ENCODE measurements at places on chromosomes 2 and 18.

GRCh38 chr2:85605406-85606115 lies 3.1 kb upstream of the TMEM150A start:
- H3K27me3 ChIP-seq: no peaks in the 10 kb centered on the region
- no peak overlapping the region for H3K4me3 ChIP-seq
- no peak overlapping the region for H3K27ac ChIP-seq
- H3K36me3 ChIP-seq: peaks cover 12% of the 10 kb centered on the region

DNA sequence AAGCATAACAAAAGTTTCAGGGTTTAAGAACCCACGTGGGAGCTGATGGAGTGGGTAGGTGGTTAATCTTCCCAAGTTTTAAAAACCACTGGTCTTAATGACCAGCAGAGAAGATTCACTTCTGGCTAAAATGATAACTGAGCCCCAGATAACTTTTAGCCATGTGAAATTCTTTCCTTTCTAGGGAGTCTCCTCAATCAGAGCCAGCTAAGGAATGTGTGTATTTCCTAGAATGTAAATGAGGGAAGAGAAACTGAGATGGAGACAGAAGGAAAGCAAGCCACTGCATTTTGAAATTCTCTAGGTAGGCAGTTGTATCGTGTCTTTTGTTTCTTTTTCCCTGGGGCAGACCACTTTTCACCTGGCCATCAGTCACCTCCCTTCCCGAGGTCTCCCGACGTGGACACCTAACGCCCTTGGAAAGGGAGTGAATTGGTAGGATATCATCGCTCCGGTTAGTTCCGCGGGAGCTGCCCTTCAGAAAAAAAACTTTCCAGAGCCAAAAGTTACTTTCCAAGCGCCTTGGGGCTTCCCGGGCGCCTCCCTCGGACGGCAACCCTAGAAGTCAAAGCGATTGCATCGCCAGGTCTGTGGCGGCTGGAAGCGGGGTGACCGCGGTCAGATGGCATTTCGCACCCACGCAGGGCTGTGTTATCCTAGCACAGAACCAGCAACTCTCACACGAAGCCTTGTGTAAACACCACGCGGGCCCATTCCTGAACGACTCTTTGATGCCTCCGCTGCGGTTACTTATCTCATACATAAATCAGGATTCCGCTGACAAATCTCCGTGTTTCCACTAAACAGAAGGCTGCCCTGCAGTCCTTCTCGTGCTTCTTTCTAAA lies 1.3 kb downstream of the COLEC12 start:
- no peak overlapping the region for H3K4me3 ChIP-seq
- no peak for DNase-seq
- H3K27me3 ChIP-seq: peaks cover 50% of the 10 kb centered on the region
- peaks cover 5% of the 10 kb centered on the region for H3K4me1 ChIP-seq
- H3K36me3 ChIP-seq: no peaks in the 10 kb centered on the region

DNA sequence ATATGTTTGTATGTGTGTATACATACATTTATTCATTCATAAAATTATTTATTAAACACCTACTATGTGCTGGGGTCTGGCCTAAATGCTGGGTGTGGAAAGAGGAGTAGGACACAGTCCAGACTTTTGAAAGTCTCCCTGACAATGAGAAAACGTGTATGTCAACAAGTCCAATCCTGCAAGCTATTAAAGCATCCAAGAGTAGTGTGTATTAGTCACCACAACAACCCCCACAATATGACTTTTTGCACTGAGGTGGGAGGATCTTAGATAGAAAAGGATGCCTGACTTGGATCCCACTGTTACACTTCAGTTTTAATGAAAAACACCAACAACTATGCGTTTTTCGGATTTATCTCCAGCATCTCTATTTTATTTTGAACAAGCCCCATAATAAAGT lies 446.4 kb downstream of the EPHA4 start:
- H3K4me3 ChIP-seq: no peak overlapping the region
- DNase-seq: no peak

GRCh38 chr18:48541026-48541746 lies 2.4 kb downstream of the CTIF start:
- DNase-seq: peak; percentile 25
- H3K4me1 ChIP-seq: peaks cover 19% of the 10 kb centered on the region
- no peak overlapping the region for H3K27ac ChIP-seq
- H3K36me3 ChIP-seq: no peaks in the 10 kb centered on the region

GRCh38 chr18:34710458-34710914 lies 388 bp downstream of the DTNA start:
- no peak overlapping the region for H3K27ac ChIP-seq
- H3K27me3 ChIP-seq: peaks cover 4% of the 10 kb centered on the region
- H3K4me1 ChIP-seq: no peaks in the 10 kb centered on the region
- H3K4me3 ChIP-seq: no peak overlapping the region

GRCh38 chr2:13466076-13466475 lies 749.3 kb downstream of the TRIB2 start:
- no peak overlapping the region for H3K4me3 ChIP-seq
- no peaks in the 10 kb centered on the region for H3K27me3 ChIP-seq
- H3K27ac ChIP-seq: no peak overlapping the region
- H3K4me1 ChIP-seq: no peaks in the 10 kb centered on the region

DNA sequence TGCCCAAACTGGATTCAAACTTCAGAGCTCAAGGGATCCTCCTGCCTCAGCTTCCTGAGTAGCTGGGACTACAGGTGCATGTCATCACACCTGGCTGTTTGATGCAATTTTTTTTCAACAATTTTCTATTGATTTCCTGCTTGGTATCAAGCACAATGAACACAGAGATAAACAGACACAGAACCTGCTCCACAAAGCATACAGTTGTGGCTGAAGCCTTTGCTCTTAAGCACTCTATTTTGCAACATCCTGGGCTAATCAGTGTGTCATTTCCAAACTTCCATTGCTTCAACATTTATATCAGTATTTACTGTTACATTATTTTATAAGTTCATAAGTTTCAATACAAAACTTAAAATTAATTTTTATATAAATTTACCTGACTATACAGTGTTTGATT lies 79.4 kb downstream of the NEB start:
- no peaks in the 10 kb centered on the region for H3K4me1 ChIP-seq
- H3K36me3 ChIP-seq: no peaks in the 10 kb centered on the region
- no peak for DNase-seq
- H3K4me3 ChIP-seq: no peak overlapping the region
- H3K27me3 ChIP-seq: no peaks in the 10 kb centered on the region

DNA sequence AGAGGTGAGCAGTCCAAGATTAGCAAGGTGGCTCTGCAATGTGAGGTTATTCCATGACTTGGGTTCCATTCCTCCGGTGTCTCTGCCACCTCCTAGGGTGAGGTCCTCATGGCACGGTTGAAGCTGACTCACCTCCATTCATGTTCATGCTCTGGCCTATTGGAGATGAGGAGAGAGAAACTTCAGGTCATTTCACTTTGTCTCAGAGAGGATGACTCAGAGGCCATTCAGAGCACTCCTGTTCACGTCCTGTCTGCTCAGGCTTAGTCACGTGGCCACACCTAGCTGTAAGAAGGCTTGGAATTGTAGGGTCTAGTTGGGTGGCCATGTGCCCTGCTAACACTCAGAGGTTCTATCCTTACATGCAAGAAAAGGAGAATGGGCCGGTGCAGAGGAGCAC lies 67.5 kb upstream of the MBOAT2 start:
- no peak overlapping the region for H3K27ac ChIP-seq
- H3K4me3 ChIP-seq: no peak overlapping the region
- DNase-seq: no peak
- peaks cover 6% of the 10 kb centered on the region for H3K27me3 ChIP-seq
- H3K4me1 ChIP-seq: no peaks in the 10 kb centered on the region

DNA sequence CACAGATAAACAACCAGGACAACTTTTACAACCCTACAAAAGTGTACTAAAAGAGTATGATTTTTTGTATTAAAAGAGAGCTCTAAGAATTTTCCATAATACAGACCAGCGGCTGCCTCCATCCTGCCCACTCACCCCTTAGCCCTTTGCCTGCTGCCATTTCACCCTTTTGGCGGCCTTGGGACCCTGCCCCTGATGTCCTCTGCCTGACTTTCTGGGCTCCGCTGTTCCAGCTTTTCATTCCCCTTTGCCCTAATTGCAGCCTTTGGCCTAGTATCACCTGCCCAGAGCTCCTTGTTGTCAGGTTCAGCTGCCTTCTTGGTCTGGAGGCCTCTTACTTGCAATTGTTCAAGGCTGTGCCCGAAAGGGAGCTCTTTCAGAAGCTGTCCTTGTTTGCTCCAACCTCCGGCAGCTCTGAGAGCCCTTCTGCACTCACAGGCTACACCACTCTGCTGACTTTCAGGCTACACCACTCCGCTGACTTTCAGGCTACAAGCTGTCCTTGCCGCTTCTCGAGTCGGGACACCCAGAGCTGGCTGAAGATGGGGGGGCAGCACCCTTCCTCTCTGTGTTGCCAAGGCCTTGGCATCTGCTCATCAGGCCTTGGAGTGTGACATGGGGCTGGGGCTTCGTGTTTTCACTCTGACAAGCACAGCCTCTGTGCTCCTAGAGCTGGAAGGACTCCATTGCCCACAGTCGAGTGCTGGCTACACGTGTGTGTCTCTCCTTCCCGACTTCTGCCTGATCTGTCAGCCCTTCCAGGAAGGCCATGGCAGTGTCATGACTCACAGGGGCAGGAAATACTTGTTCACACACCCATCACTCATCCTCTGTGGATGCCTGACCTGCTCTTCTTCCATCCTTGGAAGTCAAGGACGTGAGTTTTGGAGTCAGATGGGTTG lies 43.1 kb upstream of the HDAC4 start:
- H3K4me1 ChIP-seq: peaks cover 20% of the 10 kb centered on the region
- H3K27ac ChIP-seq: no peak overlapping the region
- no peak for DNase-seq

DNA sequence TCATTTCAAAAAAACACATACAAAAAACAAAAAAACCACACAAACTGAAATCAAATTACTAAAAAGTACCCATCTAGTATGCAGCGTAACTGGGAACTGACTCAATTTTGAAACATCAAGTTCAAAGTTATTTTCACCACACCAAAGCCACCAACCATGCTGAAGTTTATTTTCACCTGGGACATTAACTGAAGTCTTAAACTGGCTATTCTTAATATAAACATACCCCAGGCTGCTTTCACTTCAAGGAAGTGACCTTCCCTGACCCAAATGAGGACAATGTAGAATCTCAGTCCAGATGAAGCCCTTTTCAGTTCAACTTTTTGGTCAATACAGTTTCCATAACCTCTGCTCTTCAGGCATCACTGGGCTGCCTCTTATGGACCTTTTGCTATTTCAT lies 84.6 kb downstream of the PIGN start:
- no peaks in the 10 kb centered on the region for H3K27me3 ChIP-seq
- DNase-seq: no peak
- no peak overlapping the region for H3K27ac ChIP-seq
- H3K36me3 ChIP-seq: peaks cover 47% of the 10 kb centered on the region
- H3K4me3 ChIP-seq: no peak overlapping the region

- no peaks in the 10 kb centered on the region for H3K36me3 ChIP-seq
- H3K27ac ChIP-seq: peak overlapping the region; percentile 99
- peaks cover 56% of the 10 kb centered on the region for H3K4me1 ChIP-seq
- no peaks in the 10 kb centered on the region for H3K27me3 ChIP-seq
- DNase-seq: no peak
These were observed 19.4 kb downstream of the TEX44 start for GRCh38 chr2:231612109-231612455.

DNA sequence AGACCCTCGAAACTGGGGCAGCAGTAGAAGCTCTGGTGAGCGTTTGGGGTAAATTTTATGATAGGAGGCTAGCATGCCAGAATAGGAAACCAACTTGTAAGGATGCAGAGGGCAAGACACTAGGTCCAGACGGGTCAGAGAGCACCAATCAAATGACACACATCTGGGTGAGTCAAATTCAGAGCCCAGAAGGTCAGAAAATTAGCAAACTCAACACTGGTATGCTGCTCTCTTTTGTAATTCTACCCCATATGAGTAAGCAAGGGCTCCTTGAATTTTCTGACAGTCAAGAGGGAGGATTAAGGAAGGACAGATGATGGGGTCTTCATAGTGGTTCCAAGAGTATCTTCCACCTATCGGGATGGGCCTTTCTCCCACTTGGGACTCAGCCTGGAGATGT lies 209.8 kb downstream of the BCL2 start:
- no peaks in the 10 kb centered on the region for H3K36me3 ChIP-seq
- peaks cover 37% of the 10 kb centered on the region for H3K4me1 ChIP-seq
- no peak for DNase-seq
- H3K4me3 ChIP-seq: no peak overlapping the region
- H3K27ac ChIP-seq: no peak overlapping the region

DNA sequence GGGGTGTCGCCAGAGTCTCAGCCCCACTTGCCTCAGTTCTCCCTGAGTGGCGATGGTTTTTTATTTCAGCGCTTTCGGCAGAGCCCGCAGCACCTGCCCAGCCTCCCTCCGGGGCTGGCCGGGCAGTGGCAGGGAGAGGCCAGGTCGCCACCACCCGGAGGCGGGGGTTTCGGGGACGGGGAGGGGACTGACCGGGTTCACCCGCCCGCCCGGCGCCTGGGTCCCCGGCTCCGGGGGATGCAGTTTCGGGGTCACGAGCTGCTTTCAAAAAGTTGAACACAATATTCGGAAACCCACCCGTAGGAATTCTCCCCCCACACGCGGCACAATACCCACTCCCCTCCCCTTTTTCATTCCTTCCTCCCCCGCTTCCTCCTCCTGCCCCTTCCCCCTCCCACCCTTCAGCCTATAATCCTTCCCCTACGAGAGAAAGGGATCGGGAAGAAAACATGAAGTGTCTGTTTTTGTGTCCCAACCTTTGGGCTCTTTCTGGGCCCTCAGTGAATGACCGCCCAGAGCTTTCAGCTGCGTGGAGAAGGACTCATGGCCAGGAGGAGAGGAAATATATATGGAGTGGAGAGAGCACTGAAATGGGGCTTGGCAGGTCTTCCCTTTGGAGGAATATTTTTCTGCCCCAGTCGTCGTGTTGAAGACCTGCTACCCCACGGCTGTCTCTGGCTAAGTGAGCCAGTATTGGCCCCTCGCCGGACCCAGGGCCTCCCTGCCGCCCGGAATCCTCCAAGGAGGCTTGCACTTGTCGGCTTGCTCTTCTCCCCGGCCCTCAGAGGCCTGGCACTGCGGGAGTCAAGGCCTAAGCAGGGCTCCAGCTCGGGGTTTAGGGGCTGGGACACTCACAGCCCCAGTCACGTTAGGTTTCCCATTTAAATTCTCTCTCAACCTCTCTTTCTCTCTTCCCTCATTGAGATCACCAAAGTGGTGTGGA lies 2.1 kb upstream of the SIX3 start:
- H3K27ac ChIP-seq: no peak overlapping the region
- no peaks in the 10 kb centered on the region for H3K36me3 ChIP-seq
- no peak overlapping the region for H3K4me3 ChIP-seq
- DNase-seq: no peak

DNA sequence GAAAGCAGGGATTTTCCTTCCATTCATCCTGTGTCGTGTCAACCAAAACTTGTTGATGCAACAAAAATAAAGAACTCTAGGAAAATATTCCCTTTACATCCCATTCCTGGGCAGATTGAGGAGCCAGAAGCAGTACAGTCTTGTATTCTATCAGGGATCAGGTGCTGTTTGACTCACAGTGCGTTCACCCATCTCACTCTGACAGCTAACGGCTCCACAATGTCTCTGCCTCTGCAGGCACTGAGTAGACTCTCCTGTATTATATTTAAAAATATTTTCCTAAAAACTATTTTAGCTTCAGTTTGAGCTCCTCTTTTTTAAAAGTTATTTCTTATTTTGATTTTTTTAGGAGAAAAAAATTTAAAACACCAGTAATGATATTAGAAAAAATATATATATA lies 600.6 kb upstream of the SALL3 start:
- no peaks in the 10 kb centered on the region for H3K27me3 ChIP-seq
- DNase-seq: no peak
- no peaks in the 10 kb centered on the region for H3K4me1 ChIP-seq
- no peak overlapping the region for H3K27ac ChIP-seq
- H3K4me3 ChIP-seq: no peak overlapping the region
- H3K36me3 ChIP-seq: no peaks in the 10 kb centered on the region

Measured in activated naive CD8-positive, alpha-beta T cell treated with anti-CD3 and anti-CD28 coated beads, Interleukin-2, amount 50 U/mL, for 24 hours (primary cell).